ENCODE measurements at places on chromosomes 11 and 22.

GRCh38 chr11:57475191-57475590 lies 14.9 kb downstream of the RTN4RL2 start:
- DNase-seq, result no peak

GRCh38 chr22:30263883-30264282 lies 2.8 kb downstream of the OSM start:
- no peak for DNase-seq

DNA sequence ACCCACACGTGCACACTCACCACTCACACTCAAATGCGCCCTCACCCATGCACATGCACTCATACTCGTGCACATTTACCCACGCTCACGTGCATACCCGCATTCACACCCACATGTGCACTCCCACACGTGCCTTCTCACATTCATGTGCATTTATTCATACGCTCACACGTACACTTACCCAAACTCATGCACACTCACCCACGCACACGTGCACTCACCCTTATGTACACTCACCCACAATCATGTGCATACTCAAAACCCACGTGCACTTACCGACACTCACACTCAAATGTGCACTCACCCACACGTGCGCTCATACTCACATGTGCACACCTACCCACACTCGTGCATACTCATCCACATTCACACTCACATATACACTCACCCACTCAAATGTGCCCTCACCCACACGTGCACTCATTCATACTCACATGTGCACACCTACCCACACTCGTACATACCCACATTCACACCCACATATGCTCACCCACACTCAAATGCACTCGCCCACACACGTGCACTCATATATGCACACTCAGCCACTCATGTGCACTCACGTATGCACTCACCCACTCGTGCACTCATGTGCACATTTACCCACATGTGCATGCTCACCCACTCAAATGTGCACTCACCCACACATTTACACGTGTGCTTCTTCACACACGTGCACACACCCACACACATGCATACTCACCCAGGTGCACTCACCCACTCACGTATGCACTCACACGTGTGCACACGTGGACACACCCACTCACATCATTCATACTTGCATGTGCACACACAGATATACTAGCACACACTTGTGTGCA lies 84.4 kb downstream of the TRMU start:
- no peak for DNase-seq

GRCh38 chr11:110475671-110476070 lies 45.9 kb downstream of the FDX1 start:
- no peak for DNase-seq

DNA sequence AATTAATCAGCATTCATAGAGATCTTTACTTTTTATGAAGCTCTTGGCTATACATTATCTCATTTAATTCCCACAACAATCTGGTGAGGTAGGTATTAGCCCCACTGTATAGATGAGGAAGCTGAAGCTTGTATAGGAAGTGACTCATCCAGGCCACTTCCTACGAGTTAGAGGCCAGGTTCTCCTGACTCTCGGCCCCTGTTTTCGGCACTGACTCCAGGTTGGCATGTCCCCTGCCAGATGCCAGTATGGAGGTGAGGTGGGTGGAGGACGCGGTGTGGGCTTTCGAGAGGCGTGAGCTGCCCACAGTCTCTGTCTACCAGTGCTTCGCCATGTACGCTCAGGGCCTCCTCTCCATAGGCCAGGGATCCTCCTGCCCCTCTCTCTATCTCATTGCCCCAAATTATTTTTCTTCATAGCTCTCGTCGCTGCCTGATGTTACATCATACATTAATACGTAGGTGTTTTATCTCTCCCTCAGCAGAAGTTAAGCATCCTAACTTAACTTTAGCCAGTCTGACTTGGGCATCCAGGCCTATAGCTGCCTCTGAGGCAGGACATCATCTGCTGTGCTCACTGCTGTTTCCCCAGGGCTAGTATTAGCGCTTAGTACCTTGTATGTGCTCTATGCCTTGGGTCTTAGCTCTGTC lies 9.0 kb downstream of the DGAT2 start:
- DNase-seq, result no peak

- DNase-seq, result no peak
Measured at GRCh38 chr11:64624883-64625481, 34.0 kb downstream of the SLC22A12 start.

DNA sequence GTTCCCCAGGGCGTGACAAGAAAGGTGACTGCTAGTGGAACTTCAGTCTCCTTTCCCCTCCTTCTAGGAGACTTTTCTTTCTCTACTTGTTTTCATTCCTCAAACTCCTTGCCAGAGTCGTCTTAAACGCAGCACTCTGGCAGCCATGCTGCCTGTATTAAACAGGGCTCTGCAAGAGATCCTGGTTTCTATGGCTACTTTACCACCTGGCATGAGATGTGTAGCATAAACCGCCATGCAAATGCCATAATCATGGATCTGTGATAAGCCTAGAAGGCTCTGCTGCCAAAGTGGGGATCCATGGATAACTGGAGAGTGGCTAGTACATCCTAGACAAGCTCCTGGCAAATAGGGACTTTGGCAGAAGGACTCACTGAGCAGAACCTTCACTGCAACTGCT lies 321.1 kb downstream of the CADM1 start:
- no peak for DNase-seq

- DNase-seq, result no peak
Measured at GRCh38 chr22:32327066-32327465, 30.6 kb upstream of the RFPL3 start.

- no peak for DNase-seq
Measured at GRCh38 chr11:115104851-115105453, 399.3 kb downstream of the CADM1 start.

GRCh38 chr22:46087816-46088277 lies 62.5 kb upstream of the PPARA start:
- no peak for DNase-seq

Data from activated naive CD4-positive, alpha-beta T cell treated with Interleukin-2 at 50 U/mL for 16 hours (primary cell).